ENCODE measurements at places on chromosomes 1 and 21.

DNA sequence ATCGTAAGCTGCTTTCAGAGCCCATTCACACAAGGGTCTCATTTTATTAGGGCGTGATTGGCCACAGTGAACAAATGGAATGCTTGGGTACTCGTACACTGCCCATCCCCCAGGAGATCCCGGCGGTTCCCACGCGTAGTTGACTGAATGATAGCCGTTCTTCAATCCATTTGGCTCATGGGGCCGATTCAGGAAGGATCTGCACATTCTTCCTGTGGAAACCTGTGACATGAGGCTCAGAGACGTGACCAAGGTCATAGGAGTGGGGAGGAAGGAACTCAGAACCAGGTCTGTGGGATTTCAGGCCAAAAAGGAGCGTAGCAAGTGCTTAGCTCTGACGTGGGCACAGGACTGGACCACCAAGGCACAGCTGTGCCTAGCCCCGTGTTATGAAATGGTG is 11.7 kb downstream of the ABCG1 start:
- DNase-seq, result no peak

DNA sequence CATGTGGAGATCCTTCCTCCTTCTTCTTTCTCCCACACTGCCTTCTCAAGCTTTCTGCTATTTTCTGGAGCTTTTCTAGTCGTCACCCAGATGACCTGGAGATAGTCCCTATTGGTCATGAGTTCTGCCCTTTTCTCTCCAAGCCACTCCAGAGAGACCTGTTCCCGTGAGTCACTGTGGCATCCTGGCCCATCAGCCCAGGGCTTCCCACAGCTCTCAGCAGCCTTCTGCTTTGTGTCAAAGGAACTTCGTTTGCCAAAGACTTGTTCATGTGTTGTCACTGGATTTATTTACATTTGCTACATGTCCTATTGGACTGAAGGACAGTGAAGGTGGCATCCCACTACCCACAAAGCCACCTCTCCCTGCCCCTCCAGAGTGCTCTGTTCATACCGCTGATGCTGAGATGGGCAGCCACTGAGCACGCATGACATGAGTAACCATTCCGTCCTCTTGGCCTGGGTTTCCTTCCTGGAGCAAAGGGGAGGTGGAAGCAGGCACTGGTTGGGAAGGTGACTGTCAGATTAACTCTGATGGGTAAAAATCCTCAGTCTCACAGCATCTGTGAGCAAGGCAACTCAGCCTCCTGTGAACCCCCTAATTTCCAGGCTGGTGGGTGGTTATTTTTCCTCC is 119.2 kb downstream of the EDEM3 start:
- no peak for DNase-seq

DNA sequence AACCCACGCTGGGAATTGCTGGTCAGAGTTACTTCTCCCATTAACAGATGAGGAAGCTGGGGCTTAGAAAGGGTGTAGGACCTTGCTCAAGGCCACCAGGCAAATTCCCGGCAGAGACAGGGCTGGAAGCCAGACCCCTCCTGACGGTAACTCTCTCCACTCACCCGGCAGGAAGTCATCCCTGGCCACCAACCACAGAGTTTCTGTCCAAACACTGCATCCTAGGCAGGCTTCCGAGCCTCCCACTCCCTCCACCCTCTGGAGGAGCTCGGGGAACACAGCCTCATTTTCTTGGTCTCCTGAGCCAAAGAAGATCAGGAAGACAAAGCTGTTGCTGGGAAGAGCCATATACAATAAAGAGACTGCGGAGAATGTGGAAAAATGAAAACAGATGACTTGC is 25.0 kb upstream of the ZNF436 start:
- peak; percentile 64 for DNase-seq

DNA sequence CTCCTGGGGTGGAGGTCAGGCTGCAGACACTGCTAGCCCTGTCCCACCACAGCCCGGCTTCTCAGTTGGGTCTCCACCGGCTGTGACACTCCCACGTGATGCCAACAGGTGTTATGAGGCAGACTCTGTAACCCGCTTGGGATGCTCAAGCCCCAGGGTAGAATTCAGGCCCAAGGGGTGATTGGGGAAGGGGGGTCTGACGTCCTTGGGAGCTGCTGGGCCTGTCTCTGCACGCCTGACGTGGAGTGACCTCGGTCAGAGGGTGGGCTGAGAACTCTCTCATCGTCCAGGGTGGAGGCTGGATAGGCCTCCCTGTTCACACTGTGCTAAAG is 7.7 kb upstream of the HES5 start:
- no peak for DNase-seq

DNA sequence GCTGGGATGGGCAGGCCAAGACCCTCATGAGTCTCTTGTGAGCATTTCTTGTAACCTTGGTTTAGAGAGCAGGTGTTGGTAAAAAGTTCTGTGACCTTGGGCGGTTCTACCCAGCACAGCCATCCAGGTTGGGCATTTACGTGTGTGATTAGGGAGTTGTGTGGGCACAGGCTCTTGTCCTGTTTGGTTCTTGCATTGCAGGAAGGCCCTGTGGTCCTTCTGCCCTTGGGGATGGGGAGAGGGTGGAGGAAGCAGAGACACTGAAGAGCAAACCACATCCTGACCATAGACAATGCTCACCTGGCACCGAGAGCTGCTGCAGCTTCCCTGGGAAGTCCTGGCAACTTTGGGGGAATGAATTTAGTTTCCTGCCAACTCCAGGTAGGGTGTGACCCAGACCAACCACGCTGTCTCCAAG is 25.6 kb downstream of the RNF187 start:
- DNase-seq, result no peak

DNA sequence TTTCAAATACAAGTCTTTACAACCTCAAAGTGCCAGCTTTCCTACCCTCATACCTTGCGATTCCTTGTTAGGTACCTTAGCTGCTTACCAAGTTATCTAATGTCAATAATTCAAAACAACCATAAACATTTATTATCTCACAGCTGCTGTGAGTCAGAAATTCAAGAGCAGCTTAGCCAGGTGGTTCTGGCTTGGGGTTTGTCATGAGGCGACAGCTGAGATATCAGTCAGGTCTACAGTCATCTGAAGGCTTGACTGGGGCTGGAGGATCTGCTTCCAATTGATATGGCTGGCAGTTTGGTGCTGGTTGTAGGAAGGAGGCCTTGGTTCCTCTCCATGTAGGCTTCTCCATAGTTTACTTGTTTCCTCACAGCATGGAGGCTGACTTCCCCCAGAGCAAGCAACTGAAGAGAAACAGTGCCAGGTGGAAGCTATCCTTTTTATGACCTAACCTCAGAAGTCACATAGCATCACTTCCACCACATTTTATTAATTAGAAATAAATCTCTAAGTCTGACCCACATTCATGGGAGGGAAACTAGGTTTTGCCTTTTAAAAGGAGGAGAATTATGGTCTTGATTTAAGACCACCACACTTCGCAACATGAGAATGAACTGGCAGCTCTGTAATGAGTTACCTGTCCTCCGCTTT is 103.3 kb upstream of the FGGY start:
- DNase-seq, result no peak

DNA sequence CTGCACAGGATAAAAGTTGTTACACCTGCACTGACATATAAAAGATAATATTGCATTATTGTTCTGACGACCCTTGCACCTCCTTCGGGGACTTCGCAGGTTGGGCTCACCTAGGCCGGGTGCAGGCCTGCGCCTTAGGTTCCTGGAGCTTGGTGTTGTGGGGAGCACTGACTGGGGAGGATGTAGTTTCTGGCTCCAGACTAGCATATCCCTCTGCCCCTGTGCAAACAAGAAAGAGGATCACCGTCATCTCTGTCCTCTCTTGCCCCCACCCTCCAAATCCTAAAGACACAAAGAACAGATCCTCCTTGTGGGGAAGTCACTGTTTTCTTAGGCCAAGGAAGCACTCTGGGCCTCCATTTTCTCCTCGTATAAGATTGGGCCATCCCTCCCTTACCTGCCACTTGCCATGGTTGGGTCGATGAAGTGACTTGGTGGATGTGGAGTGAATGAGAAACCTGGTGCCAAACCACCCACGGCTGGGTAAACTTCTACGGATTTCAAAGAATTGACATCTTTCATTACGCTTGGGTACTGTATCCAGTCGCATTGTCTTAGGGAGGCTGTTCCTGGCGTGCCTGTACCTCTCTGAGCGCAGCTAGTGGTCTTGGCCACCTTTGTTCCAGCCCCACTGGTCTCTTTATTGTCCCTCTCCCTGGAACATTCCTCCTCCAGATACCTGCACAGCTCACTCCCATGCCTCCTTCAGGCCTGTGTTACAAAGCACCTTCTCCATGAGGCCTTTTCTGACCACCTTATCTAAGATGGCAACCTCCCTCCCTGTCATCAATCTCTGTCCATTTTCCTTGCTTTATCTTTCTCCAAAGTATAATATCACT is 34.4 kb upstream of the PKP1 start:
- DNase-seq, result no peak

- DNase-seq, result no peak
Measured at GRCh38 chr1:85223334-85223733, 22.5 kb upstream of the SYDE2 start.

DNA sequence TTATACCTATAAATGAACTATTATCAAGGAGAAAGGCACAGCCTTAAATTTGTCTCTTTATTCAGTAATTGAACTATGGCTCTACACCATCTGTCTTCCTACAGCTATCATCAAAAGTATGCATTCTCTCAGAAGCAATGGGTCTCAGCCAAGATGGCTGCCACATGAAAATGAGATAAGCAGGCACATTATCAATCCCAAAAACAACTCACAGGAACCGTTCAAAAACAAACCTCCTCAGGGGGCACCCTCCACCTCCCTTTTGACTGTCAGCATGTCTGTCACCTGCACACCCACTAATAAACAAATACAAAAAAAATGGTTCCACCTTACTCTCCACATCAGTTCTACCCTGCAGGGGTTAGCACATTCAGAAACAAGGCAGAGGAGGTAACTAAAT is 23.6 kb downstream of the KIAA0319L start:
- no peak for DNase-seq

GRCh38 chr1:232711996-232712395 is 82.1 kb upstream of the SIPA1L2 start:
- no peak for DNase-seq

Data from iris pigment epithelial cell (primary cell).